ENCODE measurements at places on chromosomes 5 and 9. TPM values are rescaled to one million over a fixed set of nuclear protein-coding genes. Genes with fewer than 3 reads are reported as not detected.
A peak's percentile ranks its signal among the peaks of the same experiment; 100 is the strongest.

The SNAPC3 gene
- total RNA-seq, result 27.6 TPM

The CBY3 gene
- not detected for total RNA-seq

DNA sequence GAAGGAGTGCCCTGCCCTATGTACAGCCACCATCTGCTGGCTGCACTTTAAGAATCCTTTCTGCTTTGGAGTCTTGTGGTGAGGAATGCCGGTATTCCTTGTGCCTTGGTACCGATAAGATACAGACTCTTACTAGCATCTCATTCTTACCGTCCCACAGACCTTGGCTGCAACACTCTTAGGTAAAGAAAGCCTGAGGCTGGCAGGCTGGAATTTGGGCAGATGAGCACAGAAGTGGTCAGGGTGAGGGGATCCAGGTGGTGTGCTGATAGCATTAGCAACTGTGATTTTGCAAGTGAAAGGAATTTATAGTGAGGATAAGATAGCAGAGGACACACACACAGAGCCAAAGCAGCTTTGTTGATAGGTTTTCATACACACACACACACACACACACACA lies 198.1 kb downstream of the ENC1 start:
- DNase-seq, result no peak

DNA sequence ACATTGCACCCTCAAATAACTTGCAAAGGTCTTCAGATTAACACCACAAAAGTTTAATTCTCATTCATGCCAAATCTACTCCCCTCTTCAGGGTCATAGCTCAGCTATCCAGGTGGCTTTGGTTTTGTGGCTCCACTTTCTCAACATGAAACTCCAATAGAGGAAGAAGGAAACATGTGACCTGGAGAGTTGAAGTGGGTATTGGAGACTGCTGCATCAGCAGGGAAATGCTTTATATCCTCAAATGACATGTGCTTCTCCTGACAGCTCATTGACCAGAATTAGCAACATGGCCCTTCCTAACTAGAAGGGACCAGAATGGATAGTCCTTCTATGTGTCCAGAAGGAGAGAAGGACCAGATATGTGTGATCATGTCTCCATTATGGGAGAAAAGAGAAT lies 73.6 kb downstream of the TLR4 start:
- DNase-seq, result peak; percentile 75
